NCI-H446 treated with DMSO at 0.1 percent for 48 hours (cell line): ENCODE measurements at places on chromosomes 12 and 14.

- DNase-seq: no peak
Measured at GRCh38 chr12:22329621-22330020, 4.9 kb downstream of the ST8SIA1 start.

DNA sequence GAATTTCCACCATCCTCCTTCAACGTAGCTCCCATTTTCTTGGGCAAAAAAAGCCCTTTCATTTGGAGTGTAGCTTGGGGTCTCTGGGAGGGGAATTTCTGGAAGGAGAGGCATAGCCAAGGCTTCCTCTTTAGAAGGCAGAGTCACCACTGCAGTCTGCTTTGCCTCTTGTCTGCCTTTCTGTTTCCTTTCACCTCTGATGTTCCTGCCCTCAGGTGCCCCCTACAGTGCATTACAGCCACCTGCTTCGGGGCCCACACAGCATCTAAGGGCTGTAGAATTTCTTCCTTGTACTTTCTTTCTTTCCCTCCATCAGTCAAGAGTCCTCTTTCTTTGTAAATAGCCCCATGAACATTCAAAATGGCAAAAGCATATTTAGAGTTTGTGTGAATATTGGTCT lies 1313.9 kb downstream of the TMEM121 start:
- DNase-seq: no peak

GRCh38 chr14:53845813-53846693 lies 110.6 kb downstream of the BMP4 start:
- DNase-seq: no peak

DNA sequence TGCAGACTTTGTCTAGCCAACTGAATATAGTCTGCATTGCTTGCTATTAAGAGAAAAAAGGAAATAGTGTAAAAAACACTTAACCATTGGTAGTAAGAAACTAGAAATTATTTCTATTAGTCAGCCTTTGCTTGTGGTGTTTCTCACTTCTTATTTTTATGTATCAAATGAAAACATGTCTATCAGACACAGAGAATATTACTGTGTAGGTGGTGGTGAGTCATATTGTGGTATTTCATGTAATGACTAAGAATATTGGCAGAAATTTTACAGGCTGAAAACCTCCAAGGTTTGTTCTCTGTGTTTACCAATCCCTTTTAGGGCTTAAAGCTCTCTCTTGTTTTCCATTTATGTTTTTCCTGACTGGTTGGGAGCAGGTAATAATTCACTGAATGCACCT lies 87.2 kb downstream of the DAAM1 start:
- peak; percentile 53 for DNase-seq

DNA sequence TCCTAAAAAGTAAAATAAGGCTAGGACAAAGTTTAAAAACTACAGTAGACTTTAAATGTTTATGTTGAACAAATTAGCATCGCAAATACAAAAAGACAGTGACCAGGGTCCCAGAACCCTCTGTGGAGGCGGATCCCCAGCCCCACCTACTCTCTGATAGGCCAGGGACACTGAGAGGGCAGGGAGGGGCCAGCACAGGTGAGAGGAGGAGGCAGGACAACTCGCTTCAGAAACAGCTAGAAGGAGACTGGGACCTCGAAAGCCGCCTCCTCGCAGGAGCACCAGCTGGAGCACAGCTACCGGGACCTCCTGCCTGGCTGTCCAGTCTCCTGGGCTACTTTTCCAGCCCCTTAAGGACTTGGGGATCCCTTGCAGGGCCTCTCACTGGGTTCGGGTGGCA lies 992 bp downstream of the DNAH10 start:
- no peak for DNase-seq

- DNase-seq: no peak
Measured at GRCh38 chr14:78319887-78320635, 149.9 kb downstream of the NRXN3 start.

- DNase-seq: no peak
Measured at GRCh38 chr12:88398031-88398430, 182.2 kb downstream of the KITLG start.

GRCh38 chr14:104655128-104655848 lies 34.1 kb upstream of the INF2 start:
- DNase-seq: no peak
